ENCODE measurements at places on chromosomes 4 and X.

GRCh38 chr4:182289809-182290208 lies 46.6 kb downstream of the TENM3 start:
- DNase-seq: no peak

GRCh38 chr4:76198411-76199237 lies 15.0 kb downstream of the SCARB2 start:
- no peak for DNase-seq

- no peak for DNase-seq
Measured at GRCh38 chrX:9927698-9928482, 39.3 kb upstream of the CLDN34 start.

- DNase-seq: no peak
Measured at GRCh38 chrX:27987862-27988646, 6.8 kb upstream of the DCAF8L1 start.

DNA sequence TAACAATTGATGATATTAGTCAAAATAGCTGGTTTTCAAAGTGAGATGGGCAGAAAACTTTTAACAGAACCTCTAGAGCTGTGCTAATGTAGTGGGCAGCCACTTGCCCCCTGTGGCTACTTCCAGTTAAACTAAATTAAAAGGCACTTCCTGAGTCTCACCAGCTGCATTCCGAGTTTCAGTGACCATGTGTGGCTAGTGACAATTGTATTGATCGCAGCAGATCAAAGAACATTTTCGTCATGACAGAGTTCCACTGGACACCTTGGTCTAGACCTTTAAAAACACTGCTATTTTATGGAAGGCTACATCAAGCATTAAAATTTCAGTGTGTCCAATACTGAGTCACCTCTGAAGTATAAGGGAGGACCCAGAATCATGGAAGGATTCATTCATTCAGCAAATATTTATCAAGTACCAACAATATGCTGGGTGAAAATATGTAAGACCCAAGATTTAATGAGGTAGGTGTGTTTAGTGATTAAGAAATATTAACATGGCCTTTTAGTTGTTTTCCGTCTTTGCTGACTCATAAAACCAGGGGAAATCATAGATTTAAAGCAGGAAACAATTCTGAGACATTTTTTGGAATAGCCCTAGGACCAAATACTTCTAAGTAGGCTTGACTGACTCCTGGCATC lies 5.1 kb upstream of the FAT1 start:
- no peak for DNase-seq

GRCh38 chrX:19887911-19888879 lies 795 bp upstream of the SH3KBP1 start:
- DNase-seq: no peak

Measured in activated effector memory CD4-positive, alpha-beta T cell treated with Interleukin-2 at 50 U/mL for 16 hours (primary cell).